RWPE2 (cell line): ENCODE measurements at places on chromosomes 4 and X.

- DNase-seq = peak; percentile 52
These were observed 13.7 kb upstream of the ADD1 start for GRCh38 chr4:2829933-2830451.

DNA sequence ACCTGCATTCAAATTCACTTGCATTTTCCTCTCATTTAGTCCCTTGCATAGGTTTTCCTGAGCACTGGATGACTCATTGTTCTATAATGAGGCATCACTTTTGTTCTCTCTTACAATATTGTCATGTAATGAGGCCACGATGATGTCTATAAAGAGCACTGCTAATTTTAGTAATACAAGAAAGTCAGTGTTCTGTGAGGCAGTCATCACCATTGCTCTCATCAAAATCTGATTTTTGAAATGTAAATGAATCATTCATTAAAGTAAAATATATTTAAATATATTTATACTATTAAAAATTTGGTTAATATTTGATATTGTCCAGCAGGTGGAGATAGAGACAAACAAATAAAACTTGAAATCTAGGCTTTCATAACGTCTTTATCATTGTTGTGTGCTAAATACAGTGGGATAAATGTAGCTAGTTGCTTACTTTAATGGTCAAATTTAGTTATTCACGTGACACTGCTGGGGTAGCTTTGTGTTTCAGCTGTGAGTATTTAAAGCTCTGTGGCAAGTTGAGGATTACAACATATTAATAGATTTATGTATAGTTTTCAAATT lies 15.4 kb downstream of the HMGB2 start:
- DNase-seq = no peak

DNA sequence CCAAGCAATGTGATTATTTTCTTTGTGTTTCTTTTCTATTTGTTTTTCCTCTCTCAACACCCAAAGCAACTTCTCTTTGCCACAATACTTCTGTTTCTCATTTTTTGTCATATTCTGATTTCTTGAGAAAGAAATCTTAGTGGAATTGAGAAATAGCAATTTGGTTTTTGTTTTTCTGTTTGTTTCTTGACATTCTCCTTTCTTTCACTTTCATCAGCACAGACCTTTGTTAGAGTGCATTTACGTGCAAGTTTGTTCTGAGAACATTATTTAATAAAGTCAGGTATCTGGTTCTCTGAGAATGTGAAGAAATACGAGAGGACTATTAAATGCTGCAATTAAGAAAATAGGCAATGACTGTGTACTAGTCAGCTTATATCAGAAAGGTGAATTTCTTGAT lies 608.1 kb upstream of the AADAT start:
- no peak for DNase-seq

DNA sequence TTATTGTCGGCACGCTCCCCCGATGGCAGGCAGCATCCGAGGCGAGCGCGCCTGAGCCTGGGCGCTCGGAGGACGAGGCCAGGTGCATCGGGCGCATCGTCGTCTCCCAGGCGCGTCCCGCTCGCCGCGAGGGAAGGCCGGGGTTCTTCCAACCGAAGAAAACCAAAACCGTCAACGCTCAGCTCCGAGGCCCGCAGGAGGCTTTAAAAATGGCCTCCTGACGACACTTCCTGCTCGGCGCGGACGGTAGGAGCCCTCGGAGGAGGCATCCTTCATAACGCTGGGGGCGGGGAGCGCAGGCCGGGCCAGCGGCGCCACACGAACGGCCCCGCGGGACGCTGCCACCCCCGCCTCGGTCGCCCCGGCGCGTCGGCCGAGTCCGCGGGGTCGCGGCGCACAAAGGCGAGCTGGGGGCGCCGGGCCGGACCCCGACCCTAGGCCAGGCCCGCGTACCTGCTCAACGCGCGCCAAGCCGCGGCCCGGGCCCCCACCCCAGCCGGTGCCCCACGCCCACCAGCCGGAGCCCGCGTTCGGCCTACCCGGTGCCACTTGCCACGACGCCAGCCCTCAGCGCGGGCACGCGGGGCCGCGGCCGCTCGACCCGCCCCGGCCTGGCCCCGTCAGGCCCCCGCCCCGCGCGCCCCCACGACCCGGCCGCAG lies 501 bp downstream of the ZNF518B start:
- no peak for DNase-seq

GRCh38 chrX:47078129-47079043 lies at the start of gene RGN:
Gene RGN (plus strand): TSS chrX:47078443. CDS start chrX:47081145, 2,702 bp downstream.
- no peak for DNase-seq

- DNase-seq = peak; percentile 72
These were observed 685 bp downstream of the LCORL start for GRCh38 chr4:18020671-18021469.

GRCh38 chrX:57227691-57228090 lies 58.8 kb upstream of the FAAH2 start:
- no peak for DNase-seq

DNA sequence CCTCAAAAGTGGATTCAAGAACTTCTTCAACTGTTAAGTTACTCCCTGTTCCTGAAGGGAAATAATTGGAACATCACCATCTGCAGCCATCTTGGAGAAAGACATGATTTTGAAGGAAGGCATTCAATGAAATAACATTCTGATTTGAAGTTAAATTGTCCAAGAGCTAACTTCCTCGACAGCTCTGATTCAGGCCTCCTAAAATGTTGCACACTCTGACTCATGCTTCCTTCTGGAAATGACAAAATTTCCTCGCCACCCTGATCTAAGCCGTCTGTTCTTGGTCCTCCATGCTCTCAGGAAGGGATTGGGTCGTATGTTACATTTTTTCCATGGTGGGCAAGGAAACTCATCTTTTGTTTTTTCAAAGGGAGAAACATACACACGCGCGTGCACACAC lies 496.9 kb upstream of the DIPK2B start:
- no peak for DNase-seq

DNA sequence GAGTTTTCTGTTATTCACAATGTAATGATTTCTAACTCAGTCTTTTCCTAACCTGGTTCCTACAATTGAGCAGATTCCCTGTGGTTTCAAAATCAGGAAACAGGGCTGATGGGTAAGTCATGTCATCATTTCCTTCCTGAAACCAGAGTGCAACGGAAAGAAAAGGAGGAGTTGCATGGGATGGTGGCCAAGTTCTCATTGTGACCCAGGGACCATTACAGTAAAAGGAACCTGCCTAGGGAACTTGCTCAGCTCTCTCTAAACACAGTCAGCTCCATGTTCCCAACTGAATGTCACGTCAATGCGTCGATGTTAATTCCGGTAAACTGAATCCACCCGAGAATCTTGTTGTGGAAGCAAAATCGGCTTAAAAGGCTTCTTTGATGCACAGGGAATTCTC lies 51.2 kb downstream of the LGI2 start:
- DNase-seq = no peak

DNA sequence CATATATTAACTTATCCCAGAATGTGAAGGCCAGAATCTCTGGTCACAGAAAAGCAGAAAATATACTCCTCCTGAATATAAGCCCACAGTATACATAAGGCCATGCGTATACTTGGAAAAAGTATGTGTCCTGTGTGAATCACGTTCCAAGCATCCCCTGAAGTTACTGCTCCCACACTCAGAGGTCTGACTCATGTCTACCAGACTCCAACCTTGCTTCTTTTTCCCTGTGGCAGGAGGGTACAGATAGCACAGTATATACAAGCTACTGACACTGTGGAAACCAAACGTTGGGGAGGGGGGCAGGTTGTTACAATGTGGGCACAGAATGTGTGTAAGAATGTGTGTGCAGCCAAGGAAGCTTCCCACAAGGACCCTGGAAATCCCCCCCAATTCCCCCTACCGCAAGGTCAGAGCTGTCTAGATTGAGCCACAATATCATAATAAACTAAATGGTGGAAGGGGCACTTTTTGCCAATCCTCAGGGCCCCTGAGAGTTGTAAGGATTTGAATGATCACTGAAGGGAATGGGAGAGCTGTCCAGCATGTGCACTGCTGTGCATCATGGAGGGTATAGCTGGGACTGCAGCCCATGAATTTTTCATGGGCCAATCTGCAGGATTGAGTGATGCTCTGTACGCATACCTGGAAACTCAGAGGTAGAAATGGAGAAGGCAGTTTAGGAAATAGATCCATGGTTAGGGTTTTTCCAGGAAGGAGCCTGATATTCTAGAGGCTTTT lies 7.4 kb upstream of the RELL1 start:
- DNase-seq = no peak

GRCh38 chr4:11615601-11616000 lies 186.9 kb upstream of the HS3ST1 start:
- no peak for DNase-seq

- no peak for DNase-seq
These were observed 2.1 kb upstream of the DHRSX start for GRCh38 chrX:2502668-2503519.

GRCh38 chr4:149311076-149311475 lies 504.6 kb downstream of the IQCM start:
- no peak for DNase-seq

DNA sequence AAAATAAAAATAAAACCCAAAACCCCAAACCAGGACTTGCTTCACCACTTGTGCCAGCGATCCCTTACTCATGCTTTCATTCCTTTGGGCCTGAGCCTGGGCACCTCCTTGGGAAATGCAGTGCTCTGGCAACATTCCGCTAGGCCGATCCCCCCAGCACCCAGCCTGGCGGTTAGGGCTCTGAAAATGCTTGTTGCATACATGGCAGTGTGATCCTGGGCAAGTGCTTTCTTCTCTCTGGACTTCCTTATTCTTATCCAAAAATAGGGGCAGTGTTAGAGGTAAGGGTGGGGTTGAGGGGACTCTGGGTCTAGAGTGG lies 4.6 kb downstream of the ZNF185 start:
- no peak for DNase-seq
